ENCODE measurements at places on chromosomes 2 and 18. TPM values are rescaled to one million over a fixed set of nuclear protein-coding genes. Genes with fewer than 3 reads are reported as not detected.

DNA sequence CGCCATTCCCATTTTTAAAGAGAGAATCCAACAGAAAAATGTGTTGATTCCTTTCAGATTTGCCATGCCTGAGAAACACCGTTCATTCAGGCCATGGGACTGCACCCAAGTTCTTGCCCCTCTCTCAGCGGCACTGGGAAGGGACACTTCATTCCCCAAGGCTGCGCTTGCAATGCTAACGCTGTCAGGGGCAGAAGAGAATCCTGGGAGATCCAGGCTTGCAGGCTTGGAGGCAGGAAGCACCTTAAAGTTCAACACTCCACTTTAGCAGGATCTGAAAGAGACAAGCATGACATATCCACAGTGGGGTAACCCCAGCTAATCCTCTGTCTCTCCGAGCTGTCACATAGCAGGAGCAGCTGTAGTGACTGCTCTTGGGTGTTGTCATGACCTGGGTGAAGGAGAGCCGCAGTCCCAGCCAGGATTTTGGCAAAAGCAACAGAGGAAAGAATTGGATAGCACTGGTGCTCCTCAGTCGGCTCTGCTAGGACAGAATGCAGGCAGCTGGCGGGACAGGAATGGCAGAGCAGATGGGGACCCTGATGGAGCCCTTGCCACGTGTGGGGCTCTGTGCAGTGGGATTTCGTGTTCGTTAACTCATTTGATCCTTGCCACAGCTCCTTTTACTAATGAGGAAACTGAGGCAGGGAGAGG, 22.0 kb upstream of the ODC1 start:
- no peak for DNase-seq

The CEP192 gene
- 11.7 TPM for total RNA-seq

The CDH2 gene
- 34.1 TPM for total RNA-seq

The TUBA4B gene
- total RNA-seq = not detected

DNA sequence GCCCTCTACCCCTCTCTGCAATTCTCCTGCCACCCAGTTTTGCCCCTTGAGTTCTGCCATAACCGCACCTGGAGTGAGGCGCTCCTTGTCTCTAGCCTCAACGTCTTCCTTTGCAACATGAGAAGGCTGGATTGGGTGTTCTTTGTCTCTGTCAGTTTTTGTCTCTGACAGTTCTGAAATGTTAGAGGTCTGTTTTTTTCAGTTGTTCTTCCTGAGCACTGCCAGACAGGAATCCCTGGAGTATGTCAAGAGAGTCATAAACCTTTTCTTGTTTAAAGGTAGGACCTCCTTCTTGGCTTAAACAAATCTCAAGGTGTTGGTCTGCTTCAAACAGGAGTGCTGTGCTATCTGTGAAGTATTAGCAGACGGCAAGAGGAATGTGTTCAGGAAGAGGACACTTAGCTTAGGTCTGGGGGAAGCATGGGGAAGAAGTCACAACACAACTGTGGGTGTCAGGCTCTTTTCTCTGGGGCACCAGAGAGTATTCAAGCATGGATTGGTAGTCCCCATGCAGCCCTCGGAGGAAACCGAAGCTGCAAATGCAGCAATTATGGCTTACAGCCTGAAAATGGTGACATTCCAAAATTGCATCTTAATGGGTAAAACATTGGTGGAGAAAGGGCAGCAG, 32.3 kb downstream of the AFF3 start:
- no peak for DNase-seq

The CKAP2L gene
- 19.9 TPM for total RNA-seq

DNA sequence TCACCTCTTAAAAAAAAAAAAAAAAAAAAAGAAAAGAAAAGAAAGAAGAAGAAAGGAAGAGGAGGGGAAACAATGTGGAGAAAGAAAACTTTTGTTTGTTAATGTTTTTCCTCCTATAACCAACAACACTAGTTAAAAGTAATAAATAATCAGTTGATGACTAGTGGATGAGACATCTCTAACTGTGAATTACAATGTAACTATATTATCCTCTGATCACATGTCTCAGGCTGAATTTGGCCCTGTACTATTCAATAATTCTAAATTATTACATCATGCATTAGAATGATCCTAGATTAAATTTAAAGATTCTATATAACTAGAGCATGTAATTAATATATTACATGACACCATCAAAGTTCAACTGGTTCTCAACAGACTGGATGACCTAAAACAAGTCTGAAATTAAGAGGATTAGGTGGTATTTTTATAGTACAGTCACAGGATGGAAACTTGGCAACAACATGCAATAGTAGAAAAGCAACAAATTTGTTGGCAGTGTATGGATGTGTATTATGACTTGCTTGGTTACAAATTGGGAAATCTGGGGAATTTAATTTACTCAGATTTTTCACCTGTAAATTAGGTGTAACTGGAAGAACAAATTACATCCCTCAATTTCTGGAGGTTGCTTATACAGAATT, 269.3 kb upstream of the SETBP1 start:
- no peak for DNase-seq

DNA sequence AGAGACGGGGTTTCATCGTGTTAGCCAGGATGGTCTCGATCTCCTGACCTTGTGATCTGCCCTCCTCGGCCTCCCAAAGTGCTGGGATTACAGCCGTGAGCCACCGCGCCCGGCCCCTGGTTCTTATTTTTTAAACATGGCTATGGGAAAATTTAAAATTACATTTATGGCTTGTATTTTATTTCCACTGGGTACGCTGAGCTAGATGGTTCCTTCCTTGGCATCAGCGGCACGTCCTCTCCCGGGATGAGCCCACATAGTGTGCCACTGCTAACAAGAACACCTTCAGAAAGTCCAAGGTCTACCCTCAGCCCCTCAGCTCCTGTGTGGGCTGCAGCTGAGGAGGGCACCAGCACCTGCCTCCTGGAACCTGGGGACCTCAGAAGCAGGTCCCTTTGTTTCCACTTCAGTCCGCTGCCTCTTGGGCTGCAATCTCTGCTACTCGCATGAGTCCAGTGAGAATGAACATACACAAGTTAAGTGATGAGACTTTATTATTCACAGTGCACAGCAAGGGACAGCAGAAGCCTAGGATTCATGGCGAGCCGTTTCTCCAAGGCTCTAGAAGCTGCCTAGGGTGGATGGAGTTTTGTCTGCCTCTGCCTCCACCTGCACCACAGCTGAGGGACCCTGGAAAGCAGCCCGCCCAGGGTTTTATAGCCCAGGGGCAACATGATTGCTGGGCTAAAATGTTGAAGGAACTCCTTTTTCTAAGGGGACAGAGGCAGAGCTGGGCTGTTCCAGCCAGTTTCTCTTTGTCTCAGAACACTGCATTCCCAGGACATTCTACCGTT, 107.5 kb upstream of the TEX51 start:
- no peak for DNase-seq

DNA sequence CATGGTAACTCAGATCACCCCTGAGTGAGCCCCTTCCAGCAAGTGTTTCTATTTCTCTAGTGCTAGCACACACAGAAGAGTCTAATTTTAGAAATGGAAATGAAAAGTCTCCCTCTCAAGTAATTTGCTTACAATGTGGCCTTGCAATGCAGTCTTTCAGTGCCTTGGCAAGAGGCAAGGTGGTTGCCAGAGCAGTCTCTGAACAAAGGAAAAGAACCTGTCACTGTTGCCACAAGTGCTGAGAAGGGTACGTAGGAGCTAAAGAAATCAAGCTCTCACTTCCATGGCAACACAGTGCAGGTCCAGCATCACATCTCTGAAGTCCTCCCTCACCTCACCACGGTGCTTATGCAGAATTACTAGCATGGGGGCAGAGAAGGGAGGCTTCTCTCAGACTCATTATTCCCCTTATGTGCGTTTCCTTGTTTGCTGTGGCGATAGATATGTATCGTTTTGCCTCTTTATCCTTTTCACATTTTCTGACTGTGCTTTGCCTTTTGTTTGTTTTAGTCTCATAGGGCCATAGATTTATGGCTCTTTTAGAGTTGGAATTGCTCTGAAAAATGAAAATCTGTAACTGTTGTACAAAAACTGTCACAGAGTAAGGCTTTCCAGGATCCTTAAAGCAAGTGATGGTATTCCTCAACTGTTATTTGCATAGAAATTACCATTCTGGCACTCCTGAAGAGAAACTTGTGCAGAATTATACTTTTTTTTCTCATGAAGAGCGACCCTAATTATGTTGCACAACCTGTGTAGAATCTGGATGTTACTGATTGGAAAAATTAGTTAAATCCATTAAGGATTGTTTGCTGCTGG, 164.8 kb downstream of the CCDC85A start:
- no peak for DNase-seq

DNA sequence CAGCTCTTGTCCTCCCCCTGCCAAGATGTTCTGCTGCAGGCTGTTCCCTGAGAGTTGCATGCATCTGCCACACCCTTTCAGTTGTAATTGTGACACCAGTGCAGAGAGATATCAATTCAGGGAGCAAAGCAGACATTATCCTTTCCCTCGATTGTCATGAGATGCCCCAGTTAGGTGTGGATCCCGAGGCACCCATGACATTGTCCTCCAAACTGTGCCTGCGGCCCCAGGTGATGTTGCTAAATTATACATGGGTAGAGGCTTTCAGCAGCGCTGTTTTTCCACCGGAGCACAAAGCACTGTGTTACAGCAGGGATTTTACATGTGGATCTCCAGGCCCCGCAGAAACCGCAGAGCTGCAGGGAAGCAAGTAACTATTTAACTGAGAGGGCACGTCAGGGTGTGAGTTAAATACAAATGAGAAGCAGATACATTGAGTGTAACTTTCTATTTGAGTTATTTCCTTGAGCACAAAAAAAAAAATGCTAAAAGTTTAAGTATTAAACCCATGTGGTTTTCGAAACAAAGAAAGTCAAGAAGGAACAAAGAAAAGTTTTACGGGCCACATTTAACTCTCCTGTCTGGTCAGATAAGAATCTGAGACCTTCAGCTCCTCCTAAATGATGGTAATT, 90.3 kb upstream of the BCL2L11 start:
- DNase-seq = no peak

The UGT1A10 gene
- total RNA-seq = 0.33 TPM

DNA sequence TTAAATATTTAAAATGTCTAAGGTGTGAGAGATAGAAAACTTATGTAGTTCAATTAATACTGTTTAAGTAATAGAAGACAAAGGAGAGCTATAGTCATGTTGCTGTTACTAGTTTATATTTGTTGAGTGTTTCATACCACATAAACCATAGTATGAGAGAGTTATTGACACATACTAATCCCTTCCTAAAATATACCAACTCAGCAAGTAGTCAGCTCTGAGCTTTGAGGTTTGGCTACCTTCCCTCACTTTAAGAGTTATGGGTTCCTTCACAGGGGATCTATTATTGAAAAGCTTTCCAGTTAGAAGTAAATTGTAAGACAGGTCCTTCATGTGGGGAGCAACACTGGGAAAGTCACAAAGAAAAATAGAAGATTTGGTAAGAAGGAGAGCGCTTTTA, 701.6 kb upstream of the ZEB2 start:
- DNase-seq = no peak

The FOXI3 gene
- total RNA-seq = not detected

The MEIS1 gene
- 7.4 TPM for total RNA-seq

The PRSS56 gene
- total RNA-seq = not detected

DNA sequence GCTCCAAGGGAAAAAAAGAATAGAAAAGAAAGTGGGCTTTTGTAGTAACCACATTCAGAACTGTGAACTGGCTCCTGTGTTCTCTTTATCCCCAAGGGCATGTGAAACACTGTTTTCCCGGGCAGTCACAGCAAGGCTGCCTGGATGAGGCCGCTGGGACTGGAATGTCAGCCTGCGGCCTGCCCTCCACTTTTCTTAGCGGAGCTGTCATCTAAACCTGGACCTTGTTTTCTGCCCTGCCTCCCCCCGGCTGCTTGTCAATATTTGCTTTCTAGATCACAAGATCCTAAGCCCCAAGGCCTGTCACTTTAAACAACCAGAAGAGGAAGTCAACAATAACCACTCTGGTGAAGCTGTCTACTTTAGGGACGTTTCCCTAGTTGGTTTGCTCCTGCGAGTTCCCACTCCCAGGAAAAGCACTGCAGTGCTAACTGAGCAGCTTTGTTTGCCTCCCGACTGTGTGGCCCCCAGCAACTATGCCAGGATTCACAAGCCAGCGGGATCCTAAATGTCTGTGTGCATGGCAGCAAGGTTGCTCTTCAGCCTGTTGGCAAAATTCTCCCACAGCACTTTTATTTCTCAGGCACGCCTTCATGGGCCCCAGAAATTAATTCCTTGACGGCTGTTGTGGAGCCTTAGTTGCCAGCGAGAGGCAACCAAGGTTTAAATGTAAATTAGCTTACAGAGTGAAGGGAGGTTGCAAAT, 30.6 kb downstream of the SOWAHC start:
- no peak for DNase-seq

- DNase-seq = no peak
These were observed 10.6 kb downstream of the LYPD6B start for GRCh38 chr2:149049142-149049541.
